Fibroblast of skin of abdomen (primary cell): ENCODE measurements at places on chromosomes 7 and 10.

DNA sequence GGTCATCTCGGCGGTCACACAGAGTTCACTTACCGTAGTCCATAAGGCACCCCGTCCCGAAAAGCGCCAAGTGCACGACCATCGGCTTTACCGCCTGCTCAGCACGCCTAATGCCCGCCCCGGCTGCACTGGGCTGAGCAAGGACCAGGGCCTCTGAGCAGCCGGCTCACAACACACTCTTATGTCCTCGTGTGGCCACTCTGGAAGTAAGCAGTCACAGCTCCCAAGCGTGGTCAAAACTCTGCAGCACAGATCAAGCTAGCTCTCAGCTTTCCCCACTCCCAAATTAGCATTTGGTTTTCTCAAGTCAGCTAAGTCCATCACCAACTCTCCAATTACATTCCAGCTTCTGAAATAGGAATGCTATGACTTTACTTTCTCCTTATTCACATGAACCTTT, 57.7 kb downstream of the MAD1L1 start:
- DNase-seq: no peak

- no peak for DNase-seq
Observed at GRCh38 chr7:148834605-148835004, 49.5 kb downstream of the EZH2 start.

DNA sequence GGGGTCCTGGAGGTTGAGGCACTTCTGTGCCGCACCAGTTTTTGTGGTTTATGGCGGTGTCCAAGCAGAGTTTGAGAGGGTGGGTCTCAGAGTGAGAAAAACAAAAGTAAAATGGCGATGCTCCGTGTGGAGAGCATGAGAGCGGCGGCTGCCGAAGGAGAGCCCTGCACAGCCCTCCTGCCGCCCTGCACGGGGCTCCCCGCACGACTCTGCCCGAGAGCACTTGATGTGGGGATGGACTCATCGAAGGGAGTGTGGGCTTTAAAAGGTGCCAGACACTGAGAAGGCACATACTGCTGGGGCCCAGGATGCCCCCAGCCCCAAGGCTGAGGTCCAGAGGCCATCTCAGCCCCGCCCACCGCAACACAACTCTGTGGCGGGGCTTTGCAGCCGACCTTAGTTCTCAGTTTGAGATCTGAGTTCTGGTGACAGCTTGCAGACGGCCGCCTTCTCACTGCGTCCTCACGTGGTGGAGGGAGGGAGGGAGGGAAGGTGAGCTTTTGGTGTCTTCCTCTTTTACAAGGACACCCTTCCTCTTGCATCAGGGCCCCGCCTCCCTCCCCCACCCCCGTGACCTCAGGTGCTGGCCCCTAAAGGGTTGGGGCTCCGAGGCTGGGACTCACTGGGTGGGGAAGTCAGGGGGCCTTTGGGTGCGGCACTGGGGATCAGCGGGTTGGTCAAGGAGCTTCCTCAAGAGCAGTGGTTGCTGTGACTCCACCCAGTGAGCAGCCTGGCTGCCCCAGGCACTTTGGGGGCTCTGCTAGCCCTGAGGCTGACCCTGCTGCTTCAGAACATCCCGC, 69.1 kb downstream of the NKX6-2 start:
- no peak for DNase-seq

- DNase-seq: no peak
Observed at GRCh38 chr7:47982610-47983009, 3.2 kb upstream of the HUS1 start.

DNA sequence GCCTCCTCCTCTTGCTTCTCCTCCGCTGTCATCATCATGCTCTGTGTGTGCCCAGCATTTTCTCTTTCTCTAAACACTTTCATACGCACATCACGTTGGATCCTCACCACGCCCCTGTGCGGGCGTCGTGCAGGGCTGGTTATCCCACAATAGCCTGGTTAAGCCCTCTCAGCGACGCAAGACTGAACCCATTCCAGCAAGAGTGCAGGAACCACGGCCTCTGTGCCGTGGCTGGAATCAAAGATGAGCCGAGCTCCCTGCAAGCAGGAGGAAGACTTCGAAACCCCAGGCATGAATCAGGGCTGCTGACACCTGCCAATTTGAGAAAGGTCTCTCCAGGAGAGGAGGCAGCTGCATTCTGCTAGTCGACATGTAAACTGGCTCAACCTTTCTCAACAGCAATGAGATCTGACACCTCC, 74.8 kb upstream of the FOXK1 start:
- no peak for DNase-seq

DNA sequence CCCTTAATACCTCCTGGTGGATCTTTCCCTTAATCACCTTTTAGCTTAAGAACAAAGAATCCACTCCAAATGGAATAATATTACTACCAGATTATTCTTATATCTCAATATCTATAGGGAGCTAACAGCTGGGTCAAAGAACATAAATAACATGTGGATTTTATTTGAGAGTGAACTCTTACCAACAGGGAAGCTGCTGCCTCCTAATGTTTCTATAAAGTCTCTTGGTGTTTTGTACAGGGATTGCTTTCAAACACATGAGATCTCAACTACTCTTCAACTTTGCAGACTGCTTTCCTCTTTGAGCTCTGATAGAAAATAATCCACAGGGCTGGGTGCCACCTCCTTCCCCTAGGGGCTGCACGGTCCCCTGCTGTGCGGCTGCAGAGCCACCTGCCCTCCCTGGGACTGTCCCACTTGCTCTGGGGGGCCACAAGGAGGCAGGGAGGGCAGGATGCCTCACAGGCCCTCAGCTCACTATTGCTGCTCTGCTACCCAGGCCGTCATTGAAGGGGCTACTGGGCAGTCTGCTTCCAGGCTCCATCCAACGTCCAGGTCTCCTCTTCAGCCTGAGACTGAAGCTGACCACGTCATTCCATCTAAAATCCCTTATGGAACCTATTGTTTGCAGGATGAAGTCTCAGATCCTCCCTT, 191.2 kb downstream of the CXCL12 start:
- peak; percentile 35 for DNase-seq
